Dermis microvascular lymphatic vessel endothelial cell (primary cell): ENCODE measurements at places on chromosomes 12 and 14. TPM values are rescaled to one million over a fixed set of nuclear protein-coding genes. Genes with fewer than 3 reads are reported as not detected.

The WNT1 gene
- total RNA-seq, result not detected in 2 replicates

The PTPRR gene
- under 0.01 TPM in 2 replicates for total RNA-seq

The DBX2 gene
- not detected in 2 replicates for total RNA-seq

The ACACB gene
- 1.7 and 6.8 TPM in 2 replicates for total RNA-seq

The KRT1 gene
- not detected in 2 replicates for total RNA-seq

The AKAP3 gene
- 0.64 and 1.5 TPM in 2 replicates for total RNA-seq

The TAS2R20 gene
- 1.3 and 2.3 TPM in 2 replicates for total RNA-seq

The IFI27 gene
- 54.5 and 62.0 TPM in 2 replicates for total RNA-seq

The PIK3C2G gene
- 0.51 and 1.6 TPM in 2 replicates for total RNA-seq

The FLRT2 gene
- 107 and 305 TPM in 2 replicates for total RNA-seq

The SIX6 gene
- not detected in 2 replicates for total RNA-seq

The SVOP gene
- not detected in 2 replicates for total RNA-seq

The PXMP2 gene
- total RNA-seq, result 18.7 and 26.7 TPM in 2 replicates

The GALNT16 gene
- 0.13 TPM in 2 replicates for total RNA-seq

The KLRB1 gene
- not detected in 2 replicates for total RNA-seq

The KRT6B gene
- total RNA-seq, result not detected in 2 replicates

The SLC17A8 gene
- not detected in 2 replicates for total RNA-seq

The ESPL1 gene
- total RNA-seq, result 4.2 and 6.0 TPM in 2 replicates

The GLT1D1 gene
- not detected in 2 replicates for total RNA-seq

The KCNC2 gene
- not detected in 2 replicates for total RNA-seq

The ITGB7 gene
- 0.25 TPM in 1 of 2 replicates, not detected in the other for total RNA-seq

The RNASE2 gene
- not detected in 2 replicates for total RNA-seq

The RPS6KA5 gene
- 1.2 and 2.8 TPM in 2 replicates for total RNA-seq

The KRT85 gene
- not detected in 2 replicates for total RNA-seq

The PRH2 gene
- not detected in 2 replicates for total RNA-seq

The JPH4 gene
- under 0.01 and 0.13 TPM in 2 replicates for total RNA-seq
